ENCODE measurements at places on chromosomes 5 and 9. TPM values are rescaled to one million over a fixed set of nuclear protein-coding genes. Genes with fewer than 3 reads are reported as not detected.

Gene ELOVL7
- 0.56 TPM for total RNA-seq

Gene DDX4
- total RNA-seq = not detected

GRCh38 chr5:147479949-147480348, 29.9 kb downstream of the DPYSL3 start:
- H3K36me3 ChIP-seq = no peaks in the 10 kb centered on the region
- H3K27me3 ChIP-seq = no peaks in the 10 kb centered on the region
- H3K4me3 ChIP-seq = no peak overlapping the region

Gene PROB1
- total RNA-seq = 1.1 TPM

Gene ASPN
- not detected for total RNA-seq

DNA sequence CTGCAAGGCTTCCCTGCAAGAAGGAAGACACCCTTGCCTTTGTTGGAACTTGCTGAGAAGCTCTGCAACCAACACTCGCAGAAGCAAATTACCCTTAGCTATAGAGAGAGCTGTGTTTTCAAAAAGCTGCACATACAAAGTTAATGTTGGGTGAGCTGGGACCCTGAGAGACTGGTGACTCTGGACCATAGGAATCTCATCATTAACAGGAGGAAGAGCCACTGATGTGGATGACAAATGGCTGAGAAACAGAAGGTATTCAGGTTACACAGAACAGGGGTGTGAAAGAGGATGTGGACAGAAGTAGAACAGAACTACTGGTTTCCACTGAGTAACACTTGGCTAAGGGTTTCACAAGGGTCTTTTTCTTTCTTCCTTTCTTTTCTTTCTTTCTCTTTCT, 493.5 kb downstream of the IRX1 start:
- no peak overlapping the region for H3K4me3 ChIP-seq
- H3K36me3 ChIP-seq = no peaks in the 10 kb centered on the region
- no peak overlapping the region for H3K27ac ChIP-seq

DNA sequence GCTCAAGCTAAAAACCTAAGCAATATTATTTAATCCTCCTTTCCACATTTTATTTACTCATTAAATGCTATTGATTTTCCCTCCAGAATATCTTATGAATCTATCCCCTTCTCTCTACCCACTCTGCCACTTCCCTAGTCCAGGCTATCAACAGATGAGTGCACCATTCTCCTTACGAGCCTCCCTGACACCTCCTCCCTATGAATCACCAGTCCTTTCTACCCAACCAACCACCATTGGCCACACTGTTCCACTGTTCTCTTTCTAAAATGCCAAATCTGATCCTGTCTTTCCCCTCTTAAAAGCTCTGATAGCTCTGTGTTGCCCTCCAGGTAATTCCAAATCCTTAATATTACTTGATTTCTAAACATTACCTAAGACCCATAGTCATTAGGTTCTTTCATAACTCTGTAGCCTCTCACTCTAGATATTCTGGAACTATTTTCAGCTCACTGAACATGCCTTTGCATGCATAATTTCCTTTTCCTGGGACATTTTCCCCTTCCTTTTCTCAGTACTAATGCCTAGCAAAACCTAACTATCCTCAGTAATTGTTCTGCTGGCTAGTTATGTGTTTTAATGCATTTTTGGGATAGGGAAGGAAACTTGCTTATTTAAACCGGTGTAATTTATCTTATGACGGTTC, 126.3 kb downstream of the UNC13B start:
- H3K27ac ChIP-seq = no peak overlapping the region
- no peaks in the 10 kb centered on the region for H3K27me3 ChIP-seq
- H3K4me3 ChIP-seq = no peak overlapping the region

GRCh38 chr5:158514986-158515359, 584.7 kb downstream of the EBF1 start:
- no peaks in the 10 kb centered on the region for H3K27me3 ChIP-seq
- H3K36me3 ChIP-seq = no peaks in the 10 kb centered on the region
- H3K27ac ChIP-seq = no peak overlapping the region
- no peak for DNase-seq
- H3K4me1 ChIP-seq = peaks cover 21% of the 10 kb centered on the region
- H3K4me3 ChIP-seq = no peak overlapping the region

DNA sequence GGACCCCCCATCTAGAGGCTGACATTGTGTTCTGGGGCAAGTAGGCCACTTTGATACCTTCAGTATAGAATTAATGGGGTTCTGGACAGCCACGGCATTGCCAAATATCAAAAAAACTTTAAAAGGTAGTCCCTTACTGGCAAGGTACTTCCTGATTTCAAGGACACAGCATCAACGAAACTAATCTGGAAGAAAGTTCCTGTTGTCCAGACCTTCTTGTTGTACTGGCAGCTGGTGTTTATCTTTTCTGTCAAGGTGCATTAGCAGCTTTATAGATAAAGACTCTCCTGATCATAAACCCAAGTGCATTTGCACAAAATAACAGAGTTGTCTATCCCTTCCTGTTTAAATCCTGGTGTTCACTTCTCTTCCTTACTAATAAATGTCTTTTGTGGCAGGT, 23.7 kb upstream of the GOLGA1 start:
- peak overlapping the region; percentile 64 for H3K27ac ChIP-seq
- peak overlapping the region; percentile 5 for H3K4me3 ChIP-seq
- DNase-seq = no peak

Gene ANKRD20A1
- 0.86 TPM for total RNA-seq

Data from naive thymus-derived CD4-positive, alpha-beta T cell (primary cell).